M059J (cell line): ENCODE measurements at places on chromosomes 11 and 22.
A peak's percentile ranks its signal among the peaks of the same experiment; 100 is the strongest.

- DNase-seq: peak; percentile 79
These were observed 7.1 kb downstream of the SCN4B start for GRCh38 chr11:118145285-118146227.

- no peak for DNase-seq
These were observed 1046.1 kb downstream of the DLG2 start for GRCh38 chr11:84581083-84581482.

DNA sequence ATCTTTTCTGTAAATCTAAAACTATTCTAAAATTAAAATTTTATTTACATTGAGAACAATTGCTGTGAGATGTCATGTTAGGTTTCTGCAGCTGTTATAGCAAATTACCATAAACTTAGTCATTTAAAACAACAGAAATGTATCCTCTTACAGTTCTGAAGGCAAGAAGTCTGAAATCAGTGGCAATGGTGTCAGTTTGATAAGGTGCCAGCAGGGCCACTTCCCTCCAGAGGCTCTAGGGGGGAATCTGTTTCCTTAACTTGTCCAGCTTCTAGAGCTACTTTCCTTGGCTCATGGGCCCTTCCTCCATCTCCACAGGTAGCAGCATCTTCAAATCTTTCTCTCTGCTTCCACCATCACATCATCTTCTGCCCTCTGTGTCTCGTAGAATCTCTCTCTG, 23.0 kb downstream of the MOGAT2 start:
- no peak for DNase-seq

DNA sequence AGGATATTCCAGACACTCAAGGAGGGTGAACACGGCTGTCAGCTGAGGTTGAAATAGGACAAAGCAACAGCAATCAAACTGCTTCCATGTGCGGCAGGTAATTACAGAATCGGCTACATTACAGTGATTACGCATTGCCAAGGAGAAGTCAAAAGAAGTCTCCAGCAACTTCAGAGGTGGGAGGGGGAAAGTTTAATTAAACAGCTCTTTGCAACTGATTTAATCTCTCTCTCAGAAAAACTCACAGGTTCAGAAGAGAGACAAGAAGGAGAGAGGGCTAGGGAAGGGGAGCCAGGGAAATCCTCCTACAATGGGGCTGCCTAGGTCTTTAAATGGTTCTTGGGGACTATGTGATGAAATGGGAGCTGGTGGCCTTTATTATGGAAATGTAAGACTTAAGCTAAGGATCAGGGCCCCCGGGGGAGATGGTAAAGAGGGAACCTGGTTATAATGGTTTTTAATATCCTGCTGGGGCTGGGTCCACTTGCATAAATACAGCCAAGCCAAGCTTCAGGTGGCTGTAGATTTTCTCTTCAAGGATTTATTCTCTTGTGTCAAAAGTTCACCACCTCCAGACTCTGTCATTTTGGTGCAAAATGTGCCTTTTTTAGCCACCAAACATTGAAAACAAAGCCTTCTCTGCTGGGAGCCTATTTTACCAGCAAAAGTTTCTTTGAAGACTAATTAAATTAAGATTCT, 354.7 kb upstream of the NARS2 start:
- no peak for DNase-seq

DNA sequence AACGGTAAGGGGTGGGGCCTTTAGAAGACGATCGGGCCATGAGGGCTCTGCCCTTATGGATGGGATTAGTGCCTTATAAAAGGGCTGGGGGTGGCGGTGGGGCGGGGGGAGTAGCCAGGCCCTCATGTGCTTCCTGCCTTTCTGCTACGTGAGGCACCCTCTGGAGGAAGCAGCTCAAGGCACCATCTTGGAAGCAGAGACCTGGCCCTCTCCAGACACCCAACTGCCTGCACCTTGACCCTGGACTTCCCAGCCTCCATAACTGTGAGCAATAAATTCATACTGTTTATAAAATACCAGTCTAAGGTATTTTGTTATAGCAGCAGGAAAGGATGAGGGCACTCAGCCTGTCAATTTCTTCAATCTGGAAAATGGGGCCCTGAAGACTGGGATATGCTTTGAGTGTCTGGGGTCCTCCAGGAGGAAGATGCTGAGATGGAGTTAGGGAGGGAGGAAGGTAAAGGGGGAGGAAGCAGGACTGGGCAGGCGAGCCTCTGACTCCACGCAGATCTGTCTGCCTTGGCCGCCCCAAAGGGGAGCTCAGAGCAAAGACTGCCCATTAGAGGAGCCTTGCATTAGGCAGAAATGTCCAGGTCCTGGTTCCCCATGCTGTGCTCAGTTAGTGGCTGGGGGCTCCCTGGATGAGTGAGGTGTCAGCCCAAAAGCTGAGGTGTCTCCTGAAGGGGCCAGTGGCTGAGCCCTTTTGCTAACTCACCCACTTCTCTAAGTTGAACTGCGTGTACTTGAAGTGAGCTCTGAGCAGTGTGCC, 5.3 kb downstream of the CABP2 start:
- DNase-seq: no peak

GRCh38 chr11:78651136-78651775, 76.6 kb upstream of the NARS2 start:
- no peak for DNase-seq
